ENCODE measurements at places on chromosomes 7 and 10. TPM values are rescaled to one million over a fixed set of nuclear protein-coding genes. Genes with fewer than 3 reads are reported as not detected.

- no peak for DNase-seq
Observed at GRCh38 chr7:121500360-121501058, 104.4 kb upstream of the FAM3C start.

DNA sequence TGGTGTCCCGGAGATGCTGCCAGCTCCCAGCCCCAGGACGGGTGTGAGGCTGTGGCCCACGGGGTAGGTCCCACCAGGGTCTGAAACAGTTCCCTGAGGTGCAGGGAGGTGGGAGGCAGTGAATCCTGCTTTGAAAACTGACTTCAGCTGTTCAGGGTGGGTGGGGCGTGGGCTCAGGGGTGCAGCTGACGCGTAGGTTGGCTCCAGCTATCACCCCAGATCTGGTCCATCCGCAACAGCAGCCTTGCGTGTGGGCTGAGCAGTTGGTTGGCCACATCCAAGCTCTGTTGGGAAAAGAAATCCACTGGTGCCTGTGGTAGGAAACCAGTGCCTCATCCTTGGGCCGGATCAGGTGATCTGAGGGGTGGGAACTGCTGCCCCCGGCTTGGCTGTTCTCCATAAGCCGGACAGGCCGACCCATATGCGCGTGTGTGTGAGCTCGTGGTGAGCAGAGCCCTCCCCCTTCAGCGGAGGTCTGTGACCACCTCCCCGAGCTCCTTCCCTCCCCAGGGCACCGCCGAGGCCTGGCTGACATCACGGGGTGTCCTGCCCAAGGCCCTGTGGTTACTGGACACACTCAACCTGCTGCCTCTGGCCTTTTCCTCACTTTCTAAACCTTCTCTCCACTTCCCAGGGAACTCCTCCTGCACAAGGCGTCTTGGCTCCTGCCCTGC, 15.4 kb upstream of the FAM20C start:
- DNase-seq, result no peak

GRCh38 chr7:149147752-149148653, 750 bp downstream of the ZNF398 start:
- DNase-seq, result peak; percentile 47

The GOLGA7B gene
- 0.21 TPM for total RNA-seq

DNA sequence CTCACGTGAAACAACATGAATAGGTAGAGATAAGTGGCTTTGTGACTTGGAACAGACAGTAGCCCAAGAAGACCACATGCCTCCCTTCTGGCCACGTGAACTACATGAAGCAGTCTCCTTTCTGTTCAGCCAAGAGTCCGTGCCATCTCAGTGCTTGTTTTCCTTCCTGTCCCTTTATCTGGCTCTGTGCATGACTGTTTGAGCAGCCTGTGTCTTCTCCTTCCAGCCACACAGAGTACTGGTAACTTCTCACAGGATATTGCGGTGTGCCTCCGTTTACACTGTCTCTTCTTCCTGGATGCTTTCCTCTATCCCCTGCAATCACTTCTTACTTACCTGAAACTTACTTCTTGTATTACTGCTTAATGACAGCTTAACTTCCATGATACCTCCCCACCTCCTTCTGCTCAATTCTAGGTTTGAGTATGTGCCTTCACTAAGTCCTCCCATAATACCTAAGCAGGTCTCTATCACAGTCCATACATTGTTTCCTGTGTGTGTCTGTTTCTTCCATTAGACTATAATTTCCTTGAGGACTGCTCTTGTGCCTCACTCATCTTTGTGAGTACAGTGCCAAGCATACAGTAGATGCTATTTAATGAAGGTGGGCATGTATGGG, 748.7 kb downstream of the AUTS2 start:
- no peak for DNase-seq

GRCh38 chr10:71725998-71726579, 6.5 kb upstream of the C10orf105 start:
- DNase-seq, result peak; percentile 59

The HTR5A gene
- not detected for total RNA-seq

DNA sequence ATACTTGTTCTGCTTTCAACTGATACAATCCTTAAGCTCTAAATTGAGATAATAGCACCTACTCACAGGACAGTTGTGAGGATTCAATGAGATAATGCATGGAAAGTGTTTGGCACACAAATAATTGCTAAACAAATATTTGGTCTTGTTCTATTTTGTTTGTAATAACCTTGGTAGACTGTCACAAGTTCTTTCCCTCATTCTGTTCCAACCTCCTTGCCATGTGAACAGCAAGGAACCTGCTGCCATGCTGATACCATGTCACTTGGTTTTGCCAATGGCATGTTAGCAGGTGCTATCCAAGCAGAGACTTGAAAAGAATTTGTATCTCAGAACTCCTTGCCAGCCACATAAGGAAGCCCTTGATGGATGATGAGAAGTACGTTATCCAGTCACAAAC, 24.8 kb upstream of the TECTB start:
- DNase-seq, result no peak

GRCh38 chr10:86374664-86375063, 8.1 kb upstream of the GRID1 start:
- DNase-seq, result no peak

The COL13A1 gene
- not detected for total RNA-seq

The MYL7 gene
- 16.2 TPM for total RNA-seq

DNA sequence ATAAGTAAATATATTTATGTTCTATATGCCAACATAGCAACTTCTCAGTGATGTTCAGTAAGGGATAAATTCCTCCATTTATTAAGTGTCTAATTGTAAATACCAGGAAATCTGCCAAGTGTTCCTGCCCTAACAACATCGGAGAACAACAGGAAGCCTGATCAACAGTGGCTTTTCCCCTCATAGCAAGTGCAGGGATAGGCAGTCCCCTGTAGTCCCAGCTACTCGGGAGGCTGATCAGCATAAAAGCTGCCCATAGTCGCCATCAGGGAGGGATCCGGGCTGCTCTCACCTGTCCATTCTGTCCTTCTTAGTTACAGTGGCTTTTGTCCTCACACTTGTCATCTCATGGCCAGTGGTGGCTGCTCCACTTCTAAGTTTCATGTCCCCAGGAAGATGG, 141.3 kb downstream of the IDE start:
- no peak for DNase-seq

- DNase-seq, result no peak
Observed at GRCh38 chr10:16795410-16796073, 21.7 kb downstream of the RSU1 start.

DNA sequence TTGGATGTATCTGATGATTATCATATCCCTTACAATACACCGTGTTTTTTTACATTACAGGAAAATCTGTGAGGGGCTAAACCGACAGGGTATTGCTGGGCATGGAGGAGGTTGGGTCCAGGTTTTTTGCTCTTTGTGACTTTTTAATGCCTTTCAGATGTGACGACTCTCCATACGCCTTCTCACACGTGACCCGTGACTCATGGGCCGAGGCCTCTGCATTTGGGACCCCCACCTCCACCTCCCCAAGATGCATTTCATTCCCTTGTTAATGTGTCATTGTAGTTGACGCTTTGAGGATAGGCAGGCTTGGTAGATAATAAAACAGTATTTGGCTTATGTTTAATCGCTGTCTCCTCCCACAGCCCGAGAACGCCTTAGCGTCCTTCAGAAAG, 95.3 kb downstream of the CUX1 start:
- no peak for DNase-seq

DNA sequence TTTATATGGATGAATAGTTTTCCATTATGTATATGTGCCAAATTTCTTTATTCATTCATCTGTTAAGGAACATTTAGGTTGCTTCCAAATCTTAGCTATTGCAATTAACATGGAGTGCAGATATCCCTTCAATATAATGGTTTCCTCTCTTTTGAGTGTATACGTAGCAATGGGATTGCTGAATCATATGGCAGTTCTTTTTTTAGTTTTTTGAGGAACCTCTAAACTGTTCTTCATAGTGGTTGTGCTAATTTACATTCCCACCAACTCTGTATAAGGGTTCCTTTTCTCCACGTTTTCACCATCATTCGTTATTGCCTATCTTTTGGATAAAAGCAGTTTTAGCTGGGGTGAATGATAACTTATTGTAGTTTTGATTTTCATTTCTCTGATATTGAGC, 46.5 kb downstream of the FAS start:
- DNase-seq, result no peak

The DNAJC12 gene
- total RNA-seq, result 1.4 TPM

- DNase-seq, result no peak
Observed at GRCh38 chr7:23117841-23118240, 12.3 kb downstream of the KLHL7 start.

GRCh38 chr7:87886875-87887274, 10.6 kb downstream of the DBF4 start:
- DNase-seq, result no peak

The GLCCI1 gene
- total RNA-seq, result 18.8 TPM

The MEIG1 gene
- not detected for total RNA-seq

DNA sequence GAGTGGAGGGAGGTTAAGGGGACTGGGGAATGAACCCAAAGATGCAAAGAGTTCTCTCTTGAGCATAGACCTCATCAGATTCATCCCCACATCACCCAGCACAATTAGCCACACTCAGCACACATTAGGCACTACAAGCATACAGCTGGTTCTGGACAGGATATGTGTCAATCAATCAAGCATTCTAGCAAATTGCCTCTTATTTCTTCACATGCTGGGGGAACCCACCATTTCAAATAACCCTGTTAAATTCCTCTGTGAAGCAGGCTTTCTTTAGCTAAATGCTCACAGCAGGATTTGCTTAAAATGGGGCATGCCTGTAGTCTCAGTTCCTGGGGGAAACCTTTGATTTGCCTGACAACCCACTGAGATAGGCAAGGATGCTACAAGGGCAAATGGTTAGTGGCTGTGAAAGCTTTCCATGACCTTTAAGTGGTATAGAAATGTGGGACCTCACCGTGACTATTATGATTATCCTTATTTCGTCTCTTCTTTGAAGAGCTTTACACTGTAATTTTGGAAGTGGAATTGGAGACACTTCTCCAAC, 193.4 kb upstream of the ZMIZ1 start:
- DNase-seq, result no peak

DNA sequence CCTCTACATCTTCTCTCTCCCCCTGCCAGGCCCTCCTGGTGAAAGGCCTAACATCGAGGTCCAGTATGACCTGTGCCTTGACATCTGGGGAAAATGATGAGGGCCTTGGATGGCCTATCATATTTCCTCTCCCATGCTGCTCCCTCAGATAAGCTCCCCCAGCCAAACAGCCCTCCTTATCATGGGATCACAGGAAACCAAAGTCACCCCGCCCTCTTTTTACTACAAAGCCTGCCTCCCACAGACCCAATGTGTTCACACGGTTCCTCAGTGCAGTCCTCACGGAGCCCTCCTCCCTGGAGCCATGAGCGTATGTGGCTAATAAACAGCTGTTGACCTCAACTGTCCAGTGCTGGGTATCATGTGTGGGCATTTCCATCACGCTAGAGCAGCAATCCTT, 32.0 kb downstream of the C10orf90 start:
- DNase-seq, result no peak

- no peak for DNase-seq
Observed at GRCh38 chr7:163298-163695, 29.1 kb upstream of the FAM20C start.

GRCh38 chr7:122166740-122167139, 22.7 kb upstream of the AASS start:
- peak; percentile 57 for DNase-seq

DNA sequence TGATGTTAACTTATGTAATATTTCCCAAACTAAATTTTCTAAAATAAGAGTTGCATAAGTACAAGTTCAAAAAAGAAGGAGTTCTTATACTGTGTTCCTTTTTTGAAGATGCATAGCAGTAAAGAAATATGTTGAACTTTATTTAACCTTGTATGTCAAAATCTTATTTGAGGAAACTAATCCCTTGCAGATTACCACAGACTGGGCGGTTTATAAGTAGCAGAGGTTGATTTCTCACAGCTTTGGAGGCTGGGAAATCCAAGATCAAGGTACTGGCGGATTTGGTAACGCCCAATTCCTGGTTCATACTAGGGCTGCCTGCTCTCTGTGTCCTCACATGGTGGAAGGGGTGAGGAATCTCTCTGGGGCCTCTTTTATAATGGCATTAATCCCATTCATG, 68.5 kb downstream of the GNAT3 start:
- DNase-seq, result no peak

DNA sequence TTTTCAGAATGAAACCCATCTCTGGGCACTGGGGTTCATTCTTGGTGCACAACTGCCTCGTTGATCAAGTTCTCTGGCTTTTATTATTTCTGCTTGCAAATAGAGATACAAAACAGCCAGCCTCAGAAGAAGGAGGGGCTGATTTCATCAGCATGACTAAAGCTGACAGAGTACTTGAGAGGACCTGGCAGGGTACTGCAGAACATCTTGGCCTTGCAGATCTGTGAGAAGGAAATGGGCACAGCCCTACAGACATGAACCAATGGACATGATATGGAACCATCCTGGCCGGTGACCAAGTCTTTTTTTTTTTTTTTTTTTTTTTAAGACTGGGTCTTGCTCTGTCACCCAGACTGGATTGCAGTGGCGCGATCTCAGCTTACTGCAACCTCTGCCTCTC, 240.6 kb downstream of the VTI1A start:
- no peak for DNase-seq
